ENCODE measurements at places on chromosomes 11 and 22.

DNA sequence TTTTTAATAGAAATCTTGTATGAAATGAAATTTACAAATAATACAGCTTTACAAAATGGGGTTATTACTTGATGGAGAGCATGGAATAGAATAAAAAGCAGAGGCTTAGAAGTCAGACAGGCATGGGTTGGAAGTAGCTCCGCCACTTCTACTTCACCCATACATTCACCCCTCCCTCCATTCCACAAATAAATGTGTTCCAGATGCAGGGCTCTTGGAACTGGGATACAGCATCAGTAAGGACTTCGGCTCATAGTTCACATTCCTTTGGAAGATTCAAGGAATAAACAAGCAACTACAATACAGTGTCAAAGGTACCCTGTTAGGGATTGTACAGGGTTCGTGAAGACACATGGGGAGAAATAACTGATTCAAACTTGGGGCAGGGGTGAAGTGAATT is 156.8 kb downstream of the WNT11 start:
- no peak for DNase-seq

DNA sequence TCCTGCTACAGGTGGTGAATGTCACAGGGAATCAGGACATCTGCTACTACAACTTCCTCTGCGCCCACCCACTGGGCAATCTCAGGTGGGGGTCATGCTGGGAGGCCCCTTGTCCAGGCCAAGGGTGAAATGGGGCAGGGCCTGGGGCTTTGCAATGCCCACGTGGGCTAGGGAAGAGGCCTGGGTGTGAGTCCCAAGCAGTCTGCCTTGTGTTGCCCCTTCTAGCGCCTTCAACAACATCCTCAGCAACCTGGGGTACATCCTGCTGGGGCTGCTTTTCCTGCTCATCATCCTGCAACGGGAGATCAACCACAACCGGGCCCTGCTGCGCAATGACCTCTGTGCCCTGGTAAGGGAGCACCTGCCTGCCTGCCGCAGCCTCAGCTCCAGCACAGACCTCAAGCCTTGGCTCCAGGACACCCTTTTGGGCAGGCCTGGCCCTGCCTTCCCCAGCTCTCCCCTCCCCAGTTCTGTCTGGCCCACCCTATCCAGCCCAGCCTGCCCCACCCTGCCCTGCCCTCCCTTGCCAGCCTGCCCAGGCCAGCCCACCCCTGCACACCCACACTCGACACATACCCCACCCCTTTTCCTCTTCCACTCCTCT is 9.1 kb upstream of the TAGLN start:
- no peak for DNase-seq

- DNase-seq = no peak
Measured at GRCh38 chr11:1597994-1598380, at the start of gene KRTAP5-2. TSS of gene KRTAP5-2 (minus strand) at chr11:1598294. CDS start at chr11:1598250, 44 bp downstream.

DNA sequence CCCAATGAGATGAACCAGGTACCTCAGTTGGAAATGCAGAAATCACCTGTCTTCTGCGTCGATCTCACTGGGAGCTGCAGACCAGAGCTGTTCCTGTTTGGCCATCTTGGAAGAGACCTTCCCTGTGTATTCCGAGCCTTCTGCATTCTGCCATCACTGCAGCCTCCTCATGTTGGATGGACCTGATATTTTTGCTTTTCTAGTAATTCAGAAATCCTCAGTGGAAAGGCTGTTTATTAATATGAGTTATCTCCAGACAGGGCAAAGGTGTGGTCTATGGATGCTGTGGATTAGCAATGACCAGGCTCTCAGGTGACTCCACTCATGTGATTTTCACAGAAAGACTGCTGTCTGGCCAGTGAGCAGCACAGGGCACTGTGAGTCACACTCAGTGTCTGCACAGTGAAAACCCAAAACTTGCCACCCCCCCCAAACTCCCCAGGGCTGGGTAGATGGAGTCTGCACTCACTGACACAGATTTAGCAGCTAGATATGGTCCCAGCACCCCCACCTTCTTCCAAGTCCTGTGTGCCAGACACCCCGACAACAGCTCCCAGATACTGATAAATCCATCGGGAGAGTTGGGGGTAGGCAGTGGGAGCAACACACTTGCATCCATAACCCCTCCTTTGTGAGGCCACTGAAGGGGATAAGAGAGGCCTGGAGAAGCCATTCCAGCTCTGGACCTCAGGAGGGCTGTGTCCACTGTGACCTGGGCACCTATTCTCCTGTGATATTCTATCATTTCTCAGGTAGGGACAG is 75.2 kb upstream of the TOP3B start:
- no peak for DNase-seq

- DNase-seq = no peak
Measured at GRCh38 chr11:10478066-10478465, 23.0 kb downstream of the AMPD3 start.
